LNCaP clone FGC (cell line): ENCODE measurements at places on chromosomes 5 and 9.

DNA sequence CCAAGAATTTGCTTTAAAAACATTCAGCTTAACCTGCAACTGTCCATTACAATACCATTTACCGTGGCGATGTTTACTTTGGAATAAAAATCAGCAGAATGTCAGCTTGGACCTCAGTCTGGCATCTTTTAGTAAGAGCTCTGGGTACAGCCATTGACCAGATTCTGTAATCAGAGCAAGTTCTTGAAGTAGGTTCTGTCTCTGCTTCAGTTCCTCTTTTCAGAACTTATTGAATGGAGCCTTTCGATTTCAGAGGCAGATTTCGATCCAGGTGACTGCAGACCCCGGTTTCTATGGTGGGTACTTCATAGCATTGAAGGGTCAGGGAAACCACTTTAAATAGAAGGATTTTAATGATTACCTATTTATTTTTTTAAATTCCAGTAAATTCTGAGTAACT, 53.4 kb upstream of the SV2C start:
- DNase-seq: no peak

DNA sequence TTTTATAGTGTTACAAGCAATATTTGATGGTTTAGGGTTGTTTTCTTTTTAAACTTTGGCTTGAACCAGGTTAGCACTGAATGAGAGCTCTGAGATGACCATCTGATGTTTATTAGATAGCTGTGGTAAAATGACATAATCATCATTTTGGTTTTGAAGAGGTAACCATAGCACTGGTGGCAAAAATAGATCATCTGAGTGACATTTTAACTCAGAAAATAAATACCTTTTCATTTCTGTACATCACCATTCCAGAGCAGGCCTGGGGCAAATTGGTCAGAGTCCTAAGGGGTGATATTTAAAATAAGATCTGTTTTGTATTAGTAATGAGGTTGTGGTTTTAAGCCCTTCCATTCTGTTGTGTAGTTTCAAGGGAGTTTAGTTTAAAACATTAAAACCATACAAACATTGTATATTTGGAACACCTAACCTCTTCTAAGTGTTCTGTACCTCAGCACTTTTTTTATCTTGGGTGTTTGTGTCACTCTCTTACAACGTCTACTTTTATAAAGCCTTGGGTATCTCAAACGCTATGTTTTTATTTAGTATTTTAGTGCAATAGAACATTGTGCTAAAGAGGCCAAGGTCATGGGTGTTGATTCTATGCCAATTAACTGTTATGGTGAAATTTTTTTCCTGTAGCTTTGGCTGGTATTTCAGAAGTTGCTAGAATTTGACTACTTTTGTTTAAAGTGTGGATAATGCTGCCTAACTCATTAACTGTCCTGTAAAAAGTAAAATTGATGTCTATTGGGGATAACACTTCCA, 166.1 kb downstream of the CD180 start:
- no peak for DNase-seq

- DNase-seq: no peak
Measured at GRCh38 chr9:117703537-117703936, 666 bp upstream of the TLR4 start.

GRCh38 chr9:134340475-134341160, 14.4 kb downstream of the RXRA start:
- no peak for DNase-seq

DNA sequence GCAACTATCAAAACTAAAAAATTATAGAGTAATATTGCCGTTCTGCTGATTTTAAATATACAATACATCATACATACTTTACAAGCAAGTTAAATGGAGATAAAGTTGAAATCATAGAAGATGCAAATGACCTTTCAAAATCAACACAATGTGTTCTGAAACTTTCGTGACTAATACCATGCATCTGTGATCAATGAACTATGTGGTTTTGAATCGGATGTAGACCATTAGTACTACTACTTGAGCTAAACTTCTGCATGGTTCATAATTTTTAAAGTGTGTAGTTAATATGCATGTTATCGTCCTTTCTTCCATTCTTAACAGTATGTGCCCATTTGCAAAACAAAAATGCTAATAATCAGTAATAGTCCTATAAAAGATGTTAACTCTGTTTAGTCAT, 11.3 kb upstream of the PHF2 start:
- no peak for DNase-seq

GRCh38 chr5:124812771-124813358, 66.4 kb upstream of the ZNF608 start:
- no peak for DNase-seq

DNA sequence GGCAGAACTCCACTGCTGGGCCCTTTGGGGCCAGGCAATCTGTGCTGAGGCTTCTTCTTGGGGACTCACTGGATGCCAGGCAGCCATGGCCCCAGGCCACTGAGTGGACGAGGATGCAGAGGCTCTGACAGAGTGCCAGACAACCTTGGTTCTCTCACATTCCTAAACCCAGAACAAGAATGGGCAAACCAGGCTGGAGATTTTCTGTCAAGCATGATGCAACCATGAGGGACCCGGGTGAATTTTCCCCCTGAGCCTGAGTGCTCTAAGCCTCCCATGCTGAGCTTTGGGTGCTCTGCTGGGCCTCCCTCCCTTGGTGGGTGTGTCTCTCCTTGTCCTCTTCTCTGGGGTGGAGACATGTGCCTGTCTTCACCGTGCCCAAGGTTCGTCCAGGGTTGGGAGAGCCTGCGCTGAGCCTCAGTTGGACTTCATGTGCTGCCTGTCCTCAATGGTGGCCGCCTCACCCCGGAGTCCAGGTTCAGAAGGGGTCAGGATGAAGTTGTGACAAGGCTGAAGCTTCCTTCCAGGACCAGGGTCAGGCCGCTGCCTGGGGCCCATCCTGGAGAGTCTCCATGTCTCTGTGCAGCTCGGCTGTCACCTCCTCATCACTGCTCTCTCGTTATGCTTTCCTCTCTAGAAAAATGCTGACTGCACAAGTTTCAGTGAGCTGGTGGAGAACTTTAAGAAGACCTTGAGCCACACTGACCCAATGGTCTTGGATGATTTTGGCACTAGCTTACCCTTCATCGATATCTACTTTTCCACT, 24.1 kb downstream of the PITX1 start:
- no peak for DNase-seq

DNA sequence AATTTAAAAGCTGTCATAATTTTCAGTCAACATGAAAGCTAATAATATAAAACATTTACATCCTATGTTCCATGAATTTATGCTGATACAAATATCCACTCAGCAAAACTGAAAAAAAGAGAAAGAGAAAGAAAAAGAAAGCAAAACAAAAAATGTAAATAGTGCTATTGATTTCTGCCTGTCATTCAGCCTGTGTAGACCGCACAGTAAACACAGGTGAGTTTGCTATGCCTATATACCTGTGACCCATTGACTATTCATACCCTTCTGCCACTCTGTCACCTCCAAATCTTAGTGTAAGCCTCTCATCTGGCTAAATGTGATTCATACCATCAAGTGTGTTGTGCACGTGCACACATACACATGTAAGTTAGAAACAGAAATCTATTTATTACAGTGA, 359.0 kb upstream of the RORB start:
- DNase-seq: no peak

- no peak for DNase-seq
Measured at GRCh38 chr5:58071566-58071965, 388.3 kb downstream of the PLK2 start.
